ENCODE measurements at places on chromosomes 7 and 10.
A peak's percentile ranks its signal among the peaks of the same experiment; 100 is the strongest.

DNA sequence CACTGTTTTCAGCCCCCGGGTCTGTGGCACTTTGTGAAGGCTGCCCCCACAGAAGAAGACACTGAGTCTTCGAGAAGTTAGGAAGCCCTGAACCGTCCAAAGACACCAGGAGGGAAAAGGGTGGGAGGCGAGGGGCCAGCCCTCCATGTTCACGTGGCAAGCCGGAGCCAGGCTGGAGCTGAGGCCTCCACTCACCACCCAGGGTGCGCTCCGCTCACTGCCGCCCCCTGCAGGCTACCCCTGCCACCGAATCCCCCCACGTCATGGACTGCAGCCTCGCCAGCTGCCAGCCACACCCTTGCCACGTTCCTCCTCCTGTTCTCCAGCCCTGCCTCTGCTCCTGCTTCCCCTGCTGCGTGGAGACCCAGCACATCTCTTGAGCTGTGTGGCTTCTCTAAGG lies 59.0 kb upstream of the EN2 start:
- DNase-seq = no peak

GRCh38 chr10:89241026-89241425 lies 10.5 kb downstream of the LIPA start:
- no peak for DNase-seq

DNA sequence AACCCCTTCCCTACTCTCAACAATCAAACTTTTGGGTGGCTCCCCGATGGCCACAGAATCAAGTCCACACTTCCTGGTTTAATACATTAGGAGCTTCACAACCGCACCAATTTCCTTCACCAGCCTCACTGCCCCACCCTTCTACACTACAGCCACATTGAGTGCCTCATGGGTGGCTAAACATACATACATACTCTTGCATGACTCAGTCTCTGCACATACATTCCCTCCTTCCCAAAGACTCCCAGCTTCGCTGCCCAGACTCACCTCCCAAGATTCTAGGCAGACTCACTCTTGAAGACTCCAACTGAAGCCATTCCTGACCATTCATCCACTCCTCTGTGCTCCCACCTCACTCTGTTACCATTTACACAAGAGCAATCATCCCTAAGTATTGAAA lies 15.9 kb downstream of the VPS41 start:
- DNase-seq = peak; percentile 9

DNA sequence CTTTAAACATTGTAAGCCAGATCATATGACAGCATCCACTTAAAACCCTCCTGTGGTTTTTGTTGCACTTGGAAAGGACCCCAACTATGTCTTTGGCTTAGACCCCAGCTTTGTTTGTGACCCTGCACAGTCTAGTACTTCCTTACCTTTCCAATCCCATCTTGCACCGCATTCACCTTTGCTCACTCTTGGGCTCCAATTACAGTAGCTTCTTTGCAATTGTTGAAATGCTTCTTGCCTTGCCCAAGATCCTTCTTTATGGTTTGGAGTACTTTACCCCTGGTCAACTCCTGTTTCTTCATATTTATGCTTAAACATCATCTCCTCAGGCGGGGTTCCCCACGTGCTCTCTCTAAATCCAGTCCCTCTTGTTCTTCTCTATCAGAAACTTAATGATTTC lies 162.6 kb downstream of the PTEN start:
- DNase-seq = no peak

GRCh38 chr7:121901026-121901425 lies 28.1 kb downstream of the PTPRZ1 start:
- DNase-seq = no peak
